Epithelial cell of esophagus (primary cell): ENCODE measurements at places on chromosomes 13 and 19.

DNA sequence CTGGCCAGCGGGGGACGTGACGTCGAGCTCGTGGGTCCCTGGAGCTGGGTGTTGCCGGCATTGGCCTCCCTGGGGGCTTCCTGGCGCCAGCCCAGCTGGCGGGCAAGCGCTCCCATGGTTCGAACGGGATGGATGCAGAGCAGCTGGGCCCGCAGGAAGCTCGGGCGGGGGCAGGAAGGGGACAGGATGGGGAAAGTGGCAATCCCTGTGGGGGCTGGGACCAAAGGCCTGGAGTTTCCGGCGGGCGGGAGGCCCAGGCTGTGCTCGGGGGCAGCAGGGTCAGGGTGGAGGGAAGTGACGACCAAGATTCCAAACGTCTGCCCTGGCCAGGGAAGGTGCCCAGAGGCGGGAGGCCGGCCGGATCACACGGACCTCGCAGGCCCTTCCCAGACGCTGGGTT, 19.3 kb downstream of the PALM start:
- DNase-seq = no peak

GRCh38 chr19:42553292-42554045, 25.2 kb upstream of the CEACAM1 start:
- DNase-seq = peak; percentile 13

- DNase-seq = no peak
Measured at GRCh38 chr13:19152403-19152802, 29.2 kb downstream of the TUBA3C start.

GRCh38 chr19:27714857-27715256, 1498.1 kb downstream of the UQCRFS1 start:
- DNase-seq = no peak

DNA sequence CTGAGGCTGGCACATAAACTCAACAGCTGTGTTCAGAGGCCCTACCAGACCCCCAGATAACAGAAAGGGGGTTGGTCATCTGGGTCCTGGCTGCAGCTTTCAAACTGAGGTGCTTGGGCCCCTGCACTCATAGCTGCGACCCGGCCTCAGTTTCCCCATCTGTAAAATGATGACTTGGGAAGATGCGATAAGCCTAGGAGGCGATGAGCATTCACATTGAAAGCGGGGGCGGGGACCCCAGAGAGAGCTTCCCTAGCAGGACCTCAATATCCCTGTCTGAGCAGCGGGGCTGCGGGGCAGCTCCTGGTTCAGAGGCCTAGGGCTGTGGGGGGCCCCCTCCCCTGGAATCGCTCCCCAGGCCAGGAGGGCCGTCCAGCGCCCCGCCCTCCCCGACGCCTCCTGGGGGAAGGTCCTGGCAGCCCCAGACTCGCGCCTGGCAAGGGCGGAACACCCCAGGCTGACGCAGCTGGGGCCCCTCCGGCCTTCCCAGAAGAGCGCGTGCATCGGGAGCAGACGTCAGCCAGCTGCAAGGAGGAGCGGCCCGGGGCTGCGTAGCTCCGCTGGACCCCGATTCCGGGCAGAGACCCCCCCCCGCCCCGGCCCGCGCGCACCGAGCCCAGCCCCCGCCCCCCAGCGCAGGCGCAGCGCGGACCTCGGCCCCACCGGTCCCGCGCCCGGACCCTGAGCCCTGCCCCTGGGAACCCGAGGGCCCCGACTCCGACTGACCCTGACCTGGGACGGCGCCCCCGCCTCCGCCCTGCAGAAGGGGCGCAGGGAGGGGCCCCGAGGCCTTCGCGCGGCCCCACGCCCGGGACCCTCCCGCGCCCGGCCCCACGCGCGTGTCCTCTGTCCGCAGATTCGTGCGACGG, 3.5 kb downstream of the FSTL3 start:
- peak; percentile 76 for DNase-seq

DNA sequence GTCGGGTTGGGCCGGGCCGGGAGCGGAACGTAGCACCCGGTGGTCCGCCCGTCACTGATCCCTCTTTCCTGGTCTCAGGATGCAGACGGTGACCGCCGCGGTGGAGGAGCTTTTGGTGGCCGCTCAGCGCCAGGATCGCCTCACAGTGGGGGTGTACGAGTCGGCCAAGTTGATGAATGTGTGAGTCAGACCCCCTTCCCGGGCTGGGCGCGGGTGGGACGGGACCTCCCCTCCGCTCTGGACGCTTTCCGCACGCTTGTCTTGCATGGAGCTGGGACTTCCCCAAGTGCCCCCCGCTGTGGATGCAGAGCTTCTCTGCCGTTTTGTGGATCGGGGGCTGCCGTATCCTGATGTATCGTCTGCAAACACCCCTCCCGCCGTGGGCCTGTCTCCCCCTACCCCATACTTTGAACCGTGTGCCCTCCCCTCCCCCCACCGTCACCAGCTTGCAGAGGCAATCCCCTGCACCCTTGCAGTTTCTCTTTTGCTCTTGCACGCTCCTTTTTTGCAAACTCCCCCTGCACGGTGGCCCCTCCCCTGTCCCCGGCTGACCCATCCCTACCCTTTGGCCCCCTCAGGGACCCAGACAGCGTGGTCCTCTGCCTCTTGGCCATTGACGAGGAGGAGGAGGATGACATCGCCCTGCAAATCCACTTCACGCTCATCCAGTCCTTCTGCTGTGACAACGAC, 669 bp downstream of the GADD45B start:
- DNase-seq = peak; percentile 44

DNA sequence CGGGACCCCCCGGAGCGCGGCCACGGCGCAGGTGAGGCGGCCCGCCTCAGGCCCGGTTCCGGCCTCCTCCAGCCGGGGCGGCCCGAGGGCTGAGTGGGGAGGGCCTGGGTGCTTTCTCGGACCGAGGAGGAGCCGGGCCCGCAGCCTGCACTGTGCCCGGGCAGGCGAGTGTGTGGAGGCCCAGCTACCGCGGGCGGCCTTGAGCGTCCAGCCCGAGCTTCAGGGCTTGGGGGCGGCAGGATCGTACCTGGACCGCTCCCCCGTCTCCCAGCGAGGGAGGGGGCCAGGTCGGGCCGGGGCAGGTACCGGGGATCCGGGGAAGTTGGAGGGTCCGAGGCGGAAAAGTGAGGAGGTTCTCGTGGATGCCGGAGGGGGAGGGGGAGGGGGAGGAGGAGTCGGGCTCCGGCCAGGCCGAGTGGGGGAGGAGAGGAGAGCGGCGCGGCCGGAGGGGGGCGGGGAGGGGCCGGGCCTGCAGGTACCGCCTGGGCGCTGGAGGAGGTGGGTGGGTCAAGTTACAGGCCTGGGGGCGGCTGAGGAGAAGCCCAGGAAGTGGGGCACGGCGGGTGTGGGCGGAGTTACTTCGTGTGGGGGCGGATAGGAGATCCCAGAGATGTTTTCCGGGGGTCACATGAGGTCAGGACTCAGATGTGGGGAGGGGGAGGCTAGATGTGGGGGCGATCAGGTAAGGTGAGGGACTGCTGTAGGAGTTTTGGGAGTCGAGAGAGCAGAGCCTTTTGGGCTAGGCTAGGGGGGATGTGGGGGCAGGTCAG, 545 bp downstream of the NACC1 start:
- DNase-seq = peak; percentile 60

- DNase-seq = no peak
Measured at GRCh38 chr13:109750221-109750775, 36.1 kb downstream of the IRS2 start.

DNA sequence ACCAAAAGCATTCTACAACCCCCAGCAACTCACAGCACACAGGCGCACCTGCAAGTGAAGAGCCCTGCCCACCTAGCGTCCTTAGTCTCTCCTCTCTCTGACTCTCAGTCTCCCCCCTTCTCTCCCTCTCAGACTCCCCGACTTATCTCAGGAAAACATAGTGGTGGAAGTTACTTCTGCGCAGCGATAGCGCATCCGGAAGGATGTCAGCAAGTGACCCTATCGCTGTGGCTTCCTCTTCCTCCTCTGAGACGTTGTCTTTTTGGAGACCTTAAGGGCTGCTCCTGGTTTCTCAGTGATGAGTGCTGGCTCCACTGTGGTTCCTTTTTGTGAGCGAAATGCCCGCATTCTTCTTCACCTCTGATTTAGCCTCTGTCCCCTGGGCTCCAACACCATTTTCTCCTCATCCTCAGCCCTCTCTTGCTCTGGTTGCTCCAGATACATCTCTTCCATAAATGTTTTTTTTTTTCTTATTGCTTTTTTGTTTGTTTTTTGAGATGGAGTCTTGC, 1.4 kb upstream of the YIF1B start:
- DNase-seq = no peak

GRCh38 chr19:31018936-31019335, 330.3 kb downstream of the TSHZ3 start:
- no peak for DNase-seq

- no peak for DNase-seq
Measured at GRCh38 chr13:76644906-76645305, 241.3 kb downstream of the KCTD12 start.

- DNase-seq = no peak
Measured at GRCh38 chr13:19169496-19169895, 12.1 kb downstream of the TUBA3C start.

DNA sequence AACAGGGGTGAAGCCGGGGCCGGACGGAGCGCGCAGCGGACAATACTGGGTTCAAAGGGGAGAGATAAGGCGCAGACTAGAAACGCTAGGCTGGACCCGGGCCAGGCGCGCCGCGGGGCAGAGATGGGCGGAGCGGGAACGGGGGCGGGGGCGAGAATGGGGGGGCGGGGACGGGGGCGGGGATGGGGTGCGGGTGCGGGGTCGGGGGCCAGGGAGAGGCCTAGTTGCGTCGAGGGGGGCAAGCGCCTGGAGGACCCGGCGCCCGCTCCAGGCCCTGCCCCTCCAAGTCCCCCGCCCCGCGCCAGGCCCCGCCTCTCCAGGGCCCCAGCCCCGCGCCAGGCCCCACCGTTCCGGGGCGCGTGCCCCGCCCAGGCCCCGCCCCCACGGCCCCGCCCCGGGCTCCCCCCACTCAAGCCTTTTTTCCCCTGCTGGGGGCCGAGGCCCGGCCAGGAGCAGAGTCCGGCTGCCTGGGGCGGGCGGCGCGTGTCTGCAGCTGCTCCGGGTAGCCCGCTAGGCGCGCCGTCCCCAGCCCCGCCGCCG, at the start of gene CERS4:
TSS of gene CERS4 (plus strand) at position 449 of the 540 bp plus-strand sequence. CDS start 41,707 bp downstream, outside the sequence.
- DNase-seq = no peak

DNA sequence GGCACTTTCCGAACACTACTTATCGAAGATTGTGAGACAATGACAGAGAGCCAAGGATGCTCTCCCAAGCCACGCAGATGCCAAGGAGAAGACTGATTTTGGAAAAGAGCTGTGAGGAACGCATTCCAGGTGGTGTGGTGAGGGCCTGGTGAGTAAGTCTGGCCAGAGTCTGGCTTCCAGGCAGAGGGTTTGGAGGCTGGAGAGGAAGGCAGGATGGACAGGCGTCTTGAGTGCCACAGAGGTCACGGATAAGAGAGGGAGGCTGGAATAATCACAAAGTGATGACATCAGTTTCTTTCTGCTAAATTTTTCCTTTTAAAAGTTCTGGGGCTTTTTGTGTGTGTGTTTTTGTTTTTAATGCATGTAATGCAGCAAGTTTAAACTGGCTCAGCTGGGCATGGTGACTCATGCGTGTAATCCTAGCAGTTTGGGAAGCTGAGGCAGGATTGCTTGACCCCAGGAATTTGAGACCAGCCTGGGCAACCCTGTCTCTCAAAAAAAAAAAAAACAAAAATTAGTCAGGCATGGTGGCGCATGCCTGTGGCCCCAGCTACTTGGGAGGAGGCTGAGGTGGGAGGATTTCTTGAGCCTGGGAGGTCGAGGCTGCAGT, 235.1 kb downstream of the NALCN start:
- DNase-seq = peak; percentile 74

DNA sequence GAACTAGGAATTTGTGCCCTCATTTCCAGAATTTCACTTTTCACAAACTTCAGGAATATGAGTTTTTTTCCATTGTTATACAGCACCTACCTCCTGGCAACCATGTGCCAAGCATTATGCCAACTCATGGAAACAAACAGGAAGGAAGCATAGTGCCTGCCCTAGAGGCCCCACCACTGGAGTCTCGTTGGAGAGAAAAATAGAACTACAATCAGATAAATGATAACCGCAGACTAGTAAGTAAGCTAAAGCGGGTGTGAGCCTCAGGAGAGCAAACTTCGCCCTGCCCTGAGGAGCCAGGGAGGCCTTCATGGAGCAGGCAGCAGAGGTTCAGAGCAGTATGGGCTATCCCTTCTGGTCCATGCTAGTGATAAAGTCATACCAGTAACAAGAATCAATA, 75.9 kb downstream of the FRY start:
- no peak for DNase-seq
